ENCODE measurements at places on chromosomes 12 and 14. TPM values are rescaled to one million over a fixed set of nuclear protein-coding genes. Genes with fewer than 3 reads are reported as not detected.

PPP2R3C gene
- total RNA-seq, result 18.1 TPM

ZFHX2 gene
- 0.72 TPM for total RNA-seq

ACSS3 gene
- total RNA-seq, result 73.3 TPM

CD163 gene
- 848 TPM for total RNA-seq

CFAP251 gene
- 6.7 TPM for total RNA-seq
